ENCODE measurements at places on chromosomes 2 and 18.

- DNase-seq: no peak
Measured at GRCh38 chr2:67510745-67511144, 113.6 kb downstream of the ETAA1 start.

- DNase-seq: no peak
Measured at GRCh38 chr2:238260883-238261282, 21.0 kb upstream of the HES6 start.

- DNase-seq: no peak
Measured at GRCh38 chr2:197706839-197707207, 1.7 kb downstream of the MARS2 start.

DNA sequence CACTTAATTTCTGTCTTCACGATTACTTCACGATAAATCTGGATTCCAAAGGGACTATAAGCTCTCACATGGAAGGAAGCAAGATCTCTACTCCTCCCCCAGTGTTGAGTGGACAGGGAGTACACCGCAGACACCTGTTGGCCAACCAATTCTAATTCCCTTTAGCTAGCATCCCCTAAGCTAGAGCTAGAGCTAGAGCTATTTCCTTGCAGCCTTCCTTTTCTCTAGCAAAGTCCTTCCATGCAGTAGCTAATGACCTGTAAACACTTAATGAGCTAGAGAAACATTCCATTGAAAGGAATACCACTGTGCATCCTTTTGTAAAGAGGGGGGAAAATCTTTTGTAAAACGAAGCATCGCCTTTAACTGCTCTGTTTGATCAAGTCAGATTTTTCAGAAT is 56.5 kb downstream of the BCL11A start:
- no peak for DNase-seq

- DNase-seq: no peak
Measured at GRCh38 chr18:54210463-54210862, 14.0 kb downstream of the MBD2 start.

- no peak for DNase-seq
Measured at GRCh38 chr2:24410976-24411375, 50.6 kb upstream of the ITSN2 start.

DNA sequence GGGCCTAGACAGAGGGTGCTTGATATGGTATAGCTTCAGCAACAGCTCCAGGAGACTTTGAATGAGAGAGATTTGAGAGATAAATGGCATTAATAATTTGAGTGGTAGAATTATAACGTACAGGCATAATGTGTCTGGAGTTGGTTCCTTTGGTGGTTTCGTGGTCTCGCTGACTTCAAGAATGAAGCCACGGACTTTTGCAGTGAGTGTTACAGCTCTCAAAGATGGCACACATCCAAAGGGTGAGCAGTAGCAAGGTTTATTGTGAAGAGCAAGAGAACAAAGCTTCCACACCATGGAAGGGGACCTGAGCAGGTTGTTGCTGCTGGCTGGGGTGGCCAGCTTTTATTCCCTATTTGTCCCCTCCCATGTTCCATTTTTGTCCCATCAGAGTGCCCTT is 23.1 kb downstream of the PDCD1 start:
- DNase-seq: no peak

- DNase-seq: no peak
Measured at GRCh38 chr2:25431604-25432003, 89.9 kb upstream of the DNMT3A start.

- no peak for DNase-seq
Measured at GRCh38 chr2:7017671-7018281, 100.6 kb downstream of the RNF144A start.

GRCh38 chr2:179195141-179195540 is 69.5 kb downstream of the SESTD1 start:
- DNase-seq: no peak

GRCh38 chr18:79511671-79512301 is 116.1 kb downstream of the NFATC1 start:
- DNase-seq: no peak

DNA sequence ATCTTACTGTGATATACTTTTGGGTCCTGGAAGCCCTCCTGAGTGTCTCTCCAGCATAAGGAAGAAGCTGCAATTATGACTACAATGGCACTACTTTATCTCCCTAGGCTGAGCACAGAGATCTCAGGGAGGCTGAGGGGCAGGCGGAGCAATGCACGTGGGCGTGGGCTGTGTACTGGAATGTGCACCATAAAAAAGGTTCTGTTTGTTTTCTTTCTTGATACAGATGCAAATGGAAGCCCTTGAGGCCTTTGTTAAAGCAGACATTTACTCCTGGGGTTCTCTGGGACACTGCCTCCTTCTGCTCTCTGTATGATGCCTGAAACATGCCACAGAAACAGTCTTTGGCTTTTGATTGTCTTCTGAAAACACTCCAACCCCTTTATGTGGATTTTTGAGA is 79.1 kb upstream of the DLX2 start:
- no peak for DNase-seq

GRCh38 chr2:17621781-17622180 is 81.3 kb downstream of the VSNL1 start:
- DNase-seq: no peak

GRCh38 chr2:177149155-177149503 is 63.5 kb upstream of the HNRNPA3 start:
- no peak for DNase-seq

All from activated naive CD4-positive, alpha-beta T cell (primary cell).